ENCODE measurements at places on chromosomes 4 and X.

DNA sequence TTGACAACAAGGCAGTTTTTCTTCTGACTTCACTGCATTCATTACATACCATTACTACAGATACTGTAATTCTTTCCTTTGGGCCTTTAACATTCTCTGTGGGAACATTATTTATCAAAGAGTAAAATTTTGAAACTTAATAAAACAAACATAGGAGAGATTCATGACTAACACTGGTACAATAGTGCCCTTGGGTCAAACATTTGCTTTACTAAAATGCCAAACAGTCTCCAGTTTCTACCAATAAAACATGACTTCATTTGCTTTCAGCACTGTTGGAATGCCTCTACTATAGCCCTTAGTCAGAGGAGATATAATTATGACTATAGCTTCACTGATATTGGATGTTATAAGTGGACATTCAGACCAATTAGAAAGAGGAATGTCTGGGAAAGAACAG is 481.5 kb downstream of the PACRGL start:
- DNase-seq: no peak

DNA sequence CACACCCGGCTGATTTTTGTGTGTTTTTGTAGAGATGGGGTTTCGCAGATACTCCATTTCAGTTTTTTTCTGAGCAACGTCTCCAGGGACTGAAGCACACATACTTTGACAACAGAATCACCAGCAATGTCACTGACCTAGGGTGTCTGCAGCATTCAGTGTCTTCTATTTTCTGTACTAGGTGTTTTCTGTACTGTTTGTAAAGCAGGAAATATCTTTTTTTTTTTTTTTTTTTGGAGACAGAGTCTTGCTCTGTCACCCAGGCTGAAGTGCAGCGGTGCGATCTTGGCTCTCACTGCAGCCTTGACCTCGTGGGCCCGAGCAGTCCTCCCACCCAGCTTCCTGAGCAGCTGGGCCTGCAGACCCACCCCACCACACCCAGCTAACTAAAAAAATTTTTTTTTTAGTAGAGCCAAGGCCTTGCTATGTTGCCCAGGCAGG is 8.9 kb downstream of the ADD1 start:
- no peak for DNase-seq

GRCh38 chr4:21949073-21949457 is 493 bp upstream of the KCNIP4 start:
- no peak for DNase-seq

DNA sequence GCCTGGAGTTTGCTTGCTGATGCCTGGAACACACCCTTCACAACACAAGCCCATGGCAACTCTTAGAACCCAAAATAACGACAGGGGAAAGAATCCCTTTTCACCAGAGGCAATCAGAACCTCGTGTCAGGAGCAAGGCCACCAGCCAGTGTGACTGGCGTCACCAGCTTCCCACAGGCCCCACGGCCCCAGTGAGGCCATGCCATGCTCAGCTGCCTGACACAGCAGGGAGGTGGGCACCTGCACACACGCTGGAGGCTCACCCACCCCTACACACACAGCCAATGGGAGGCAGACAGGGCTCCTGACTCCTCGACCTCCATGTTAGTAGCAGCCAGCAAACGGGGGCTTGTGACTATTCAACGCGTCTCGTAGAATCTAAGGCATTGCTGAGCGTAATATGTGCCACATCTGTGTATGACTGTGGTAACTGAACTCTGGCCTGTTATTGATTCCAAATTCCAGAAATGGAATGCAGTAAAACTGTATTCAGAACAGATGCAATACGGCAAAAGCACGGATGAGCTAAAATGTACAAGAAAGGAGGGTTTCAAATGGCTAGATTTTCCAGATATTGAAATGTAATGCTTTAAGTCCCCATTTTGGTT is 28.5 kb downstream of the RNF212 start:
- no peak for DNase-seq

GRCh38 chr4:118350961-118351360 is 1.8 kb downstream of the PRSS12 start:
- no peak for DNase-seq

GRCh38 chrX:137040113-137040794 is 6.5 kb upstream of the GPR101 start:
- DNase-seq: no peak

DNA sequence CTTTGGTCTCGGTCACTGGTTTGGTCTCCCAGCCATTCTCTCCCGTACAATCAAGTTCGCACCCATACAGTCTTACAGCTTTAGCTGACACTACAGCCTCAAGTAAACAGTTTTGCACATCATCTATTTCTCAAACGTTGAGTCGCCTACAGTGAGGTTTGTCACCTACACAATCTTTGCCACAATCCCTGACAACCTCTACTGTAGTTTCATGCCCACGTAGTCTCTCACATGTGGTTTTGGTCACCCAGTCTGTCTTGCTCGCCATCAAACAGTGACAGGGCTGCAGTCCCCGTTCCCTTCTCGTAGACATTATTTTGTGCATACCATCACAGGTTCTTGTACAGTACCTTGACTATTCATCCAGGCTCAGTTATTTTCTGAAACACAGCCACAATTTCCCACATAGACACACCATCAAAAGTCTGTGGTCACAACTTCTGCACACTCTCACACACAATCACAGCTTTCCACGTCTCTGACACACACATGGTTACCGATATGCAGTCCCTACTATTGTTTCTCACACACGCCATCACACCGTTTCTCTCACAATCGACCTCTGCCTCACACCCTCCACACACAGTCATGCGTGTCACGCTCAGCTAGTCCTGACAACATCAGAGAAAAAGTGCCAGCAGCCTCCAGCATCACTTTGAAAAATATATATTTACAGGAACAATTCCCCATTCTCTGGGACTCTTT is 5.3 kb upstream of the CFP start:
- DNase-seq: peak; percentile 55

GRCh38 chrX:50158593-50158992 is 42.2 kb downstream of the AKAP4 start:
- DNase-seq: no peak

GRCh38 chr4:109432203-109432602 is 1.4 kb upstream of the SEC24B start:
- DNase-seq: no peak

- no peak for DNase-seq
These were observed 29.1 kb downstream of the JADE3 start for GRCh38 chrX:46941341-46941740.

DNA sequence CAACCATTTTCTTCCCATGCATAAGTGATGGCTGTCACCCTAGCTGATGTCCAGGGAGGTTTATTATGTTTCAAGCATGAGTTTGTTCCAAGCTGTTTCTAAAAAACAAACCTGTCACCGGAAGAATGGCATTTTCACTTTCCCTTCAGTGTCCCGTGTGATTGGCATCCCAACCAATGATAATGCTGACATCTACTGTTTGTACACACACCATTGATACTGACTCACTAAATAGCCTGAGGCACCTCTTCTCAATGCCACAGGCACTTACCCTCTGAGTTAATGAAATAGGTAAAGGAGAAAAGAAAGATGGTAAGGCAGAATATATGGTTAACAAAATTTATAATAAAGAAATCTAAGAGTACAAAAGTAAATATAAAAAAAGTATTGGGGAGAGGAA is 23.1 kb upstream of the VCX2 start:
- DNase-seq: no peak

- no peak for DNase-seq
These were observed 56.6 kb upstream of the BEX4 start for GRCh38 chrX:103158317-103158621.

GRCh38 chrX:124045109-124045508 is 83.6 kb downstream of the STAG2 start:
- no peak for DNase-seq

DNA sequence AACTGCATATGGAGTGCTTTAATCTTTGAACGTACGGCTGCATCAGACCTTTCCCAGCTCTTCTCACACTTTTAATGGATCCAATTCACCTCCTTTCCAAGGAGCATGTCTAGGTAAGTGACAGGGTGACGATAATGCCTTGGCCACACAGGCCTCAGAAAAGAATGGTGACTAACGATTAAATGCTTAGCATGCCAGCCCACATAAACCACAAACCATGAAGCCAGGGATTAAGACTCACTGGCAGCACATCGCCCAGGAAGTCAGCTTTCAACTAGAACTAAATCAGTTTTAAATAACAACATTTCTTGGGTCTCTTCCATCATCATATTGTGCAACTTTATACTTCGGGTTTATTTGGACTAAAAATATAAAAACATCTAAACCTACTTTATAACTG is 28.7 kb downstream of the INPP4B start:
- peak; percentile 77 for DNase-seq

GRCh38 chr4:70425306-70425705 is 27.6 kb downstream of the OPRPN start:
- DNase-seq: no peak

- peak; percentile 11 for DNase-seq
These were observed 39.8 kb upstream of the VCX3A start for GRCh38 chrX:6574762-6575161.

GRCh38 chr4:5755161-5755560 is 44.2 kb downstream of the EVC start:
- no peak for DNase-seq

- no peak for DNase-seq
These were observed 26.2 kb upstream of the PYURF start for GRCh38 chr4:88549815-88550214.

DNA sequence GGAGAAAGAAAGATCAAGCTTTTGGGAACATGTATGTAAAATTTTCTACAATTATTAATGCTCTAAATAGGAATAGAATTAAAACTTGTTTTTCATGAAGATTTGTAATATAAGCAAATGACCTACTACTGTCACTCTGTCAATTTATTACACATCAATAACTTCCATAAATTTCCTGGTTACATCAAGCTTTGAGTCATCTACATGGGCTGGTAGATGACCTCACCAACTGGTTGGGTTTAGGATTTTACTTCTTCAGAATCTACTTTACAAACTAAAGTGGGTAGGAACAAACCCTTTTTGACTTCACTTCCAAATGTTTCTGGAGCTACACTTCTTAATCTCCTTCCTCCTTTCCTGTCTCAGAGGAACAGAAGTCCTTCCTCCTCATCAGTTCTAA is 12.0 kb upstream of the LRAT start:
- no peak for DNase-seq

GRCh38 chrX:101397779-101398178 is 7.0 kb downstream of the RPL36A start:
- no peak for DNase-seq

- no peak for DNase-seq
These were observed 123.9 kb downstream of the NAA11 start for GRCh38 chr4:79201971-79202370.

DNA sequence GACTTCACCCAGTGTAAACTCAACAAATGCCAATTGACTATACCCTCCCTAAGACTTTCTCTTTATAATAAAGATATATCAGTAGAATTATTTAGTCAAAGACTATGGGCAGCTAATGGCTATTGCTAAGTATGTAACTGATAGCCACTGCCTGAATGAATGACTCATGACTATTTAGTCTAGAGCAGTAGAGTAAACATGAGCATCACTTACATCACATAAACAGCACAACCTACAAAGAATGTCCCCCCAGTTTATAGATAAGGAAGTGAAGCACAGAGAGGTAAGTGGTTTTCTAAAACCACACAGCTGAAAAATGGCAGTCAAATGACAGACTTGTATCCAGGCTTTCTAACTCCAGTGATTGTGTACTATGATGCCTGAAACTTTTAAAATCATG is 507.0 kb downstream of the PPARGC1A start:
- no peak for DNase-seq

- DNase-seq: no peak
These were observed 79.8 kb upstream of the SMARCAD1 start for GRCh38 chr4:94127707-94128328.
